ENCODE measurements at places on chromosomes 6 and 20.
A peak's percentile ranks its signal among the peaks of the same experiment; 100 is the strongest.

- no peak for DNase-seq
These were observed 20.4 kb downstream of the ARMC2 start for GRCh38 chr6:108868647-108869046.

GRCh38 chr6:129621252-129621651 is 88.7 kb downstream of the ARHGAP18 start:
- peak; percentile 67 for DNase-seq

- DNase-seq, result no peak
These were observed 3.2 kb upstream of the EIF2S2 start for GRCh38 chr20:34115232-34115631.

DNA sequence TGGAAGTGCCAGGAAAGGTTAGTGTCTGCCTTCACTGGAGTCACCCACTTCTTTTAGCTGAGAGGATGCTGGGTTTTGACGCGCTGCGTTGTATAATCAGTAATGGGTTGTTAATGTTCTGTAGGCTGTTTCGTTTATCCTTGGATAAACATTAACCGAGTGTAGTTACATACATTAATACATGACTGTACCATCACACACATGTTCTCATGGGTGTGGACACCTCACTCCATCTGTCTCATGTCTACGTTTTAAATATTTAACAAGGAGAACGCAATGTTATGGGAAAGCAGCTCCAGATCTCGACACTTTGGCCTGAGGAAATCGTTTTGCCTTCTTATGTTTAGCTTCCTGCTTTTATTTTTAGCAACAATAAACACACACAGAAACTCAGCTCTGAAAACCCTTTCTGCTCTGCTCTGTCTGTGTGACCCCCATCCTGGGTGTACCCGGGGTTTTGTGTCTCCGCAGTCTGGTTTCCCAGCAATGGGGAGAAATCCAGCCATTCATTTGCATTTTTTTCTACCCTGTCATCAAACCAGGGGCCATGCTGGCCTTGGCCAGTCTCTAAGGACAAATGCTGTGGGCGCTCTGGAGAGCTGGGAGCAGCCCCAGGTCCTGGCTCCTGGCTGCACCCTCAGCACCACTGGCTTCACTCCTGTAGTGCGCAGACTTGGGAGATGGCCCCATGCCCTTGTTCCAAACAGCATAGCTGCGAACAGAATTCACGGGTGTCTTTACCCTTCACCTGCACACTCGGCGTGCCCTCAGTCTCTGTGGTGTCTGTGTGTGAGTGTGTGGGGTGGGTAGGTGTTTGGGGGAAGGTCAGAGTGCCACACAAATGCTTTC is 110.8 kb downstream of the ERMARD start:
- DNase-seq, result no peak
